ENCODE measurements at places on chromosomes 6 and 20. TPM values are rescaled to one million over a fixed set of nuclear protein-coding genes. Genes with fewer than 3 reads are reported as not detected.

Gene SLC17A1
- not detected for total RNA-seq

Gene GATA5
- not detected for total RNA-seq

Gene MOG
- total RNA-seq = not detected

Gene THBS2
- 0.05 TPM for total RNA-seq

Gene TNF
- not detected for total RNA-seq

DNA sequence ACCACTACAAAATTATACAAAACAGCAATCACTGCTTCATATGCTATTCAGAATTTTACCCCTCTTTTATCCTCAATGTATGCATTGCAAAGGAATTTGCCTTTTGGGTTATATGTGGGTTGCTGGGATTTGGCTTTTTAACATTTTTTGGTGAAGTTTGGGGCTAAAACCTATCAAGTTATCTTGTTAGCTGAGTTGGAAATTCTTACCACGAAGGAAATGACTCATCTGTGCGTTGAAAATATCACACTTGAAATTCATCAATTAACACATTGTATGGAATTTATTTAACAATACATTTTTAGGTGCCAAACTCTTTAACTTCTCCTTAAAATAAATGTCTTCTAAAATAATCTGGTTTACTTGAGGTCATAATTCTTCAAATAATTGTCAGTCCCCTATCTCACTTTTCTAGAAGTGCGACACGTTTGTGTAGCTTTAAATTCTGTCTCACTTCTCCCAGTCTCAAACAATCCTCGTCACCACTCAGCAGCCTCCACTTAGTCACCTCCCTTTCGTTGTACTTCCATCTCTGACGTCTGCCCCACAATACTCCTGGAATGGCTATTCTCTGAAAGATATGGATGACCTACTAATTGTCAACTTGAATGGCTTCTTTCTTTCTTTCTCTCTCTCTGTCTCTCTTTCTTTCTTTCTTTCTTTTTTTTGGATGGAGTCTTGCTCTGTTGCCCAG is 88.5 kb downstream of the PHACTR1 start:
- no peak overlapping the region for H3K27ac ChIP-seq
- no peak for DNase-seq
- peaks cover 7% of the 10 kb centered on the region for H3K36me3 ChIP-seq
- H3K4me1 ChIP-seq = no peaks in the 10 kb centered on the region
- H3K4me3 ChIP-seq = no peak overlapping the region

GRCh38 chr20:38126932-38127621 is 38.0 kb downstream of the TGM2 start:
- peak; percentile 82 for DNase-seq
- no peaks in the 10 kb centered on the region for H3K36me3 ChIP-seq
- H3K4me1 ChIP-seq = peaks cover 25% of the 10 kb centered on the region
- no peaks in the 10 kb centered on the region for H3K27me3 ChIP-seq
- H3K4me3 ChIP-seq = no peak overlapping the region
- H3K27ac ChIP-seq = no peak overlapping the region

DNA sequence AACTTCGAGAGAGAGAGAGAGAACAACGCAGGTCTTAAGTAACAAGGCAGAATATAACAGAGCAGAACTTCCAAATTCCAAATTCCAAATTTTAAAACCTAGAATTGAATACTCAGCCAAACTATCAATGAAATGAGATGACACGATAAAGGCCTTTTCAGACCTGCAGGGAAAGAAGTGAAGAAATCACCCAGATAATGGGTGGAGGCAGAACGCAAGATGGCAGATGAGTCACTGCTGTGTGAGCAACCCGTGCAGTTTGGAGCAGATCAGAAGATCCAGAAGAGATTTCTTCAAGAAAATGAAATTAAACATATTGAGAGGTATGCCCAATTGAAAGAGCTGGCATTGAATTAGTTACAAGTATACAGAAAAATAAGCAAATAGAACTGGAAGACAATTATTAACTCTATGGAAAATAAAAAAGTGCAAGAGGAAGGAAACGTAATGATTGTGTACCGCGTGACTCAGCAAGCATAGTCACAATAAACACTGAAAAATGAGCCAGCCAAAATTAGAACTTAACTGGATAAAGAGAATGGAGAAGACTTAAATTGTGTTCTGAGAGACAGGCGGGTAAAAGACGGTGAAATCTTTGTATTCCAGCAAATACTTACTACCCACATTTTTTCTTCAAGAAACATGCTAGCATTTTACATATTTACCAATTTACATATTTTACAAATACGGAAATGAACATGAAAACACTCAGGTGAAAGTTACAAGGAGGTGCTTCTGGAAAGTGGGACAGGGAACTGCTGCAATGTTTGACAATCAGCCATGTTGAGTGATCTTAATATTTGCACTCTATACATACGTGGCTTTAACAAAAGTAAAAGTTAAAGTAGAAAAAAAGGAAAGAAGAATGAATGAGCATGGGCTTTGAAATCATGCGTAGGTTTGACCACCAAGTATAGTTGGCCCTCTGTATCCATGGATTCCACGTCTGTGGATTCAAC is 87.9 kb upstream of the CDYL start:
- no peaks in the 10 kb centered on the region for H3K27me3 ChIP-seq
- H3K4me1 ChIP-seq = peaks cover 14% of the 10 kb centered on the region
- DNase-seq = peak; percentile 85
- peak overlapping the region; percentile 70 for H3K4me3 ChIP-seq
- H3K36me3 ChIP-seq = peaks cover 6% of the 10 kb centered on the region

DNA sequence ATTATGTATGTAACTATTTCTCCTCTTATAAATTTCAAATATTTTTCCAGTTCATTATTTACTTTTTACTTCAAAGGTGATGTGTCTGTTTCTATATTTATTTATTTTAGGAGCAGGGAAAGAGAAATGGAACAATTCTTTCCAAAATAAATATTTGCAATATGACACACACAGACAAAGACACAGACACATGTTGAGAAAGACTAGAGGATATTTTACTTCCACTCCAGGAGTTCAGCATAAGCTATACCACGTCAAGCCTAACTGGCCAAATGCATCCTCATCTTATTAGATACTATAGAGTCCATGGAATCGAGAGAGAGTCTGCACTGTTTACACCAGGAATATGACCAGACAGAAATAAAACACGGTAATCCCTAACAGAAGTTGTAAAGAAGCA is 13.3 kb downstream of the RALGAPA2 start:
- peak overlapping the region; percentile 39 for H3K27ac ChIP-seq
- peak; percentile 58 for DNase-seq
- no peaks in the 10 kb centered on the region for H3K36me3 ChIP-seq
- no peaks in the 10 kb centered on the region for H3K27me3 ChIP-seq
- no peak overlapping the region for H3K4me3 ChIP-seq

DNA sequence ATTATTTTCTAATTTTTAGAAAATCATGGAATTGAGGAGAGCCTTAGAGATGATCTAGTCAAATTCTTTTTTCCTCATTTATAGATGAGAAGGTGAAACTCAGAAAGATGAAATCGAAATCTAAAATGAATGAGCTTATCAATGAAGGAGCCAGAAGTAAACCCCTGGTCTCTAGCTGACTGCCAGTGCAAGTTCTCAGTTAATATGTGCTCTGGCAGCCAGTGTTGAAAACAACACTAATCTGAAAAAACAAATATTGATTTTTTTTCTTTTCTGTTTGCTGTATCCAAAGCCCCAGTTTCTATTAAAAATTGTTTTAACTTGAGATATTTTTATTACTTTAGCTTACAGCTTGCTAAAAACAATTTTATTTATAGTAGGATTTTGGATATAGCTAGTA is 21.5 kb upstream of the PBOV1 start:
- H3K4me3 ChIP-seq = no peak overlapping the region
- no peaks in the 10 kb centered on the region for H3K36me3 ChIP-seq
- no peaks in the 10 kb centered on the region for H3K27me3 ChIP-seq
- H3K4me1 ChIP-seq = peaks cover 6% of the 10 kb centered on the region
- no peak for DNase-seq

- H3K4me1 ChIP-seq = no peaks in the 10 kb centered on the region
- H3K36me3 ChIP-seq = no peaks in the 10 kb centered on the region
- no peak for DNase-seq
- H3K4me3 ChIP-seq = no peak overlapping the region
Measured at GRCh38 chr20:58810879-58811250, 39.8 kb downstream of the GNAS-AS1 start.

DNA sequence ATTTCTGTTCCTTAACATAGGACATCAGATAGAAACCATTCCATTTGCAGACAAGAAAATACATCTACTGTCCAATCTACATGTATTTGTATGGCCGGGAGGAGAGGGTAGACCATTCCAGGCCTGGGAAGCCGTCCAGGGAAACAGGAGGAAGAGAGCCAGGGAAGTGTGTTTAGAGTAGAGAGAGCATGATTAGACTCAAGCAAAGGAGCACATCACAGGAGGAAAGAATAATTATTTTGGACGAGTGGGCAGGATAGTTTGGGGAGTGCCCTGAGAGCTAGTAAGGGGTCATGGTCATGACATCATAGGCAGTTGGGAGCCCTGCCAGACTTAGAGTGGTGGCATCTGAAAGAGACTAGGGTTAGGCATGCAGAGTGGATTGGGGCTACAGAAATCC is 250.0 kb downstream of the HIVEP2 start:
- no peak overlapping the region for H3K27ac ChIP-seq
- H3K4me3 ChIP-seq = no peak overlapping the region
- H3K4me1 ChIP-seq = peaks cover 43% of the 10 kb centered on the region
- no peaks in the 10 kb centered on the region for H3K36me3 ChIP-seq

DNA sequence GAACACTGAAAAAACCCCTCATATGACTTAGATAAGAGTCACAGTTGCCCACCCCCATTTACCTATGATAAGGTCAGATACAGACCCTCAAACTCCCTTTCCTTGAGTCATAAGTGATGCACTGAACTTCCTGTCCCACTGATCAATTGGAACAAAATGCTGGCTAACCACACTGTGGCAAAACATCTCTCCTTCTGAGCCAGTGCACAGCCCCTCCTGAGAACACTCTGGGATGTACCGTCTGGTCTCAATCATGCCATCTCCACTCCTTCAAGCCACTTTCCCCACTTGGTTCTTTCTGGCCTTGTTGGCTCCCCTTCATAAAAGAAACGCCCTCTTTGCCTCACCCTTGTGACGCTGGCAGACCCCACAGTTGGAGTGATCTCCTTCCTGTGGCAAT is 42.6 kb upstream of the NXT1 start:
- no peaks in the 10 kb centered on the region for H3K36me3 ChIP-seq
- H3K4me3 ChIP-seq = no peak overlapping the region
- no peak overlapping the region for H3K27ac ChIP-seq
- DNase-seq = no peak
- no peaks in the 10 kb centered on the region for H3K27me3 ChIP-seq

GRCh38 chr6:77368660-77369313 is 94.5 kb downstream of the HTR1B start:
- H3K27me3 ChIP-seq = no peaks in the 10 kb centered on the region
- DNase-seq = peak; percentile 61
- peak overlapping the region; percentile 93 for H3K4me3 ChIP-seq
- peaks cover 6% of the 10 kb centered on the region for H3K4me1 ChIP-seq
- H3K27ac ChIP-seq = peak overlapping the region; percentile 85

DNA sequence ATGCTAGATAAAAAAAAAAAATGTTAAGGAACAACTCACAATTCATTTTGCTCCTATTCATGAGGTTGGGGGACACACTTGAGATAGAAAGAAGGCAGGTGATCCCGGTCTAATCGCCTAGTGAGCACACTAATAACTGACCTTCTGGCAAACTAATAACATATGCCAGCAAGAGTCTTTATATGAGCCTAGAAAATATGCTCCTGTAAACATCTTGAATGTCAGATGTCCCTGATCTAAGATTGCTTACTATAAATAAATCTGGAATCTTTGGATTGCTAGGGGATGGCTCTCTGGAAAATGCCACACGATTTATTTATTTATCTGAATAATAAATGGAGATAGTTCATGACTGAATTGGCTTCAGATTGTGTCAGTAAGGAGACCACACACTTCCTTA is 821.9 kb downstream of the GRIK2 start:
- no peaks in the 10 kb centered on the region for H3K27me3 ChIP-seq
- no peak overlapping the region for H3K27ac ChIP-seq
- no peaks in the 10 kb centered on the region for H3K36me3 ChIP-seq
- H3K4me1 ChIP-seq = no peaks in the 10 kb centered on the region

GRCh38 chr6:142900227-142900971 is 44.6 kb downstream of the HIVEP2 start:
- H3K4me3 ChIP-seq = no peak overlapping the region
- no peak overlapping the region for H3K27ac ChIP-seq
- no peak for DNase-seq
- no peaks in the 10 kb centered on the region for H3K36me3 ChIP-seq
- H3K27me3 ChIP-seq = no peaks in the 10 kb centered on the region

DNA sequence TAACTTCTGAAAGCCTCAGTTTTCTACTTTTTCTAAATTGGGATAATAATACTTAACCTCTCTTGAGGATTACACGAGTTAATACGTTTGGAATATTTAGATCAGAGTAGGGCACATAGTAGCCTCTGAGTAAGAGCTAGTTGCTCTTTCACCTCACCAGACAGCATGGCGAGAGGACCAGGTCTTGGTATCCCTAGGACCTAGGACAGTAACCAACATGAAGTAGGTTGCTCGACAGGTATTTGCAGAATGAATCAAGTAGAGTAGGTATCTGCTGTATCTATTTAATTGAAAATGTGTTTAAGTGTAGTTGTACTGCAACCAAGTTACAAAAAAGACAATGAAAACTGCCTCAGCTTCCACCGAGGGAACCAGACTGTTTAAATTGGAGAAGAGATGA is 1.4 kb downstream of the CDC5L start:
- DNase-seq = no peak
- peaks cover 20% of the 10 kb centered on the region for H3K4me1 ChIP-seq
- H3K27ac ChIP-seq = no peak overlapping the region
- peak overlapping the region; percentile 98 for H3K4me3 ChIP-seq

DNA sequence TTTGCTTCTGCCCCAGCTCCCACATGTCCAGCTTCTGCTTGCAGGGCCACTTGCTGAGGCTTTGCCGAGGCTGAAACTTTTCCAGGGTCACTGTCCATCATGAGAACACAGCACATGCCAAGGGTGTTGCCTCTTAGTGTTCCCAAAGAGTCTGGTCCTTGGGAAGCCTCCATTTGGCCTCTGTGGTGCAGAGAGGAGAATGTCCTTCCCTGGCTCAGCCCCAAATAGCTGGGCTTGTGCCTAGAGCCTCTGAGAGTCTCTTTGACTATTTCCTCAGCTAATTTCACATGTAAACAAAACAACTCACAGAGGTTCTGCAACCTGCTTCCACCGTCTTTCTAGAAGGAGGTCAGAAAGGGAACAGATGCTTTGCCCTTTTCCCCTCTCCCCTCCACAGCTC is 40.4 kb upstream of the RAB23 start:
- H3K4me1 ChIP-seq = peaks cover 10% of the 10 kb centered on the region
- no peak overlapping the region for H3K27ac ChIP-seq
- DNase-seq = no peak
- no peak overlapping the region for H3K4me3 ChIP-seq
- H3K36me3 ChIP-seq = no peaks in the 10 kb centered on the region

Measured in MCF 10A (cell line).